ENCODE measurements at places on chromosomes 4 and X.
A peak's percentile ranks its signal among the peaks of the same experiment; 100 is the strongest.

- no peak for DNase-seq
Measured at GRCh38 chrX:150856101-150856500, 42.4 kb downstream of the CD99L2 start.

- no peak for DNase-seq
Measured at GRCh38 chr4:7714176-7714575, 225.5 kb downstream of the AFAP1 start.

GRCh38 chrX:103685396-103685795 lies 1.1 kb downstream of the MORF4L2 start:
- DNase-seq: peak; percentile 33

- no peak for DNase-seq
Measured at GRCh38 chr4:82371497-82371896, 2.3 kb downstream of the HNRNPD start.

DNA sequence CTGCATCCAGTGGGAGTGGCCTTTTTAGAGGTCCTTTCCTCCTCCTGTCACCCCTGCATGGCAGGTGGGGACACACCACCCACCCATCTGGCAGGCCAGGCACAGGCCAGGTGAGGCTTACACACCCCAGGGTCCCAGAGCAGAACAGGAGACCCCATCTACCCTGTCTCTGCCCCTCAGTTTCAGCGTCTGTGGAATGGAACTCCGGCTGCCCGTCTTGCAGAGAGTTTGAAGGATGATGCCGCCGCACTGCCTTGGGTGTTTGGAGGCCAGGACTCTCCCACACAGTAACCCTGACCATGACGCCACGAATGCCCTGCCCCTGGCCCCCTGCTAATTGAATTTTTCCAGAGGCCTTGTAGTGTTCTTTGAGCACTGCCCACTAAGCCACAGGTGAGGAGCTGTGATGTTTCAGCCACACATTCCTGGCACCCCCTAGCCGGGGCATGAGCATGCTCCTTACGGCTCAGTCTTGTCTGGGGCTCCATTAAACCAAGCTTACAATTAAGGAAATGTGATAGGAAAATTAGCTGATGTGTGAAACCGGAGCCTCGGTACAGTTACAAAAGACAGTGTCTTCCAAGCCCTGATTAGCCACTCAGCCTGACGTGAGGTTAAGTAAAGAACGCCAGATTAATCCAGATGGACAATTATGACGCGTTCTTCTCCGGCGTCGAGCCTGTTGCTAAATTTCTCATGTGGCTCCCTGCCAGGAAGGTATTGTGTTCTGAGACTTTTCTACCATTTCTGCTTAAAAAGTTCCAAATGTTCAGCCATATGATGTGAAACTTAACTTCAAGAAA lies 39.3 kb downstream of the HMX1 start:
- DNase-seq: no peak

- no peak for DNase-seq
Measured at GRCh38 chr4:124389591-124389990, 322.9 kb downstream of the ANKRD50 start.

- DNase-seq: no peak
Measured at GRCh38 chr4:131531087-131531486, 1618.0 kb upstream of the PCDH10 start.

DNA sequence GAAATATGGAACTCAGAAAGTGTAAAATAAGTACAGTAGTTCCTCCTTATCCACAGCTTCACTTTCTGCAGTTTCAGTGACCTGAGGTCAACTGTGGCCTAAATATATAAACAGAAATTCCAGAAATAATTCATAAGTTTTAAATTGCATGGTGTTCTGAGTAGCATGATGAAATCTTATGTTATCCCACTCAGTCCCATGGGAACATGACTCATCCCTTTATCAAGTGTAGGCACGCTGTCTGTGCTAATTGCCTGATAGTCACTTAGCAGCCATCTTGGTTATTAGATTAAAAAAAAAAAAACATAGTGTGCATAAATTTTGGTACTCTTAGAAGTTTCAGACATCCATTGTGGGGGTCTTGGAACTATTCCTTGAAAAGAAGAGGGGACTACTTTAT lies 983.4 kb upstream of the ADGRL3 start:
- no peak for DNase-seq

DNA sequence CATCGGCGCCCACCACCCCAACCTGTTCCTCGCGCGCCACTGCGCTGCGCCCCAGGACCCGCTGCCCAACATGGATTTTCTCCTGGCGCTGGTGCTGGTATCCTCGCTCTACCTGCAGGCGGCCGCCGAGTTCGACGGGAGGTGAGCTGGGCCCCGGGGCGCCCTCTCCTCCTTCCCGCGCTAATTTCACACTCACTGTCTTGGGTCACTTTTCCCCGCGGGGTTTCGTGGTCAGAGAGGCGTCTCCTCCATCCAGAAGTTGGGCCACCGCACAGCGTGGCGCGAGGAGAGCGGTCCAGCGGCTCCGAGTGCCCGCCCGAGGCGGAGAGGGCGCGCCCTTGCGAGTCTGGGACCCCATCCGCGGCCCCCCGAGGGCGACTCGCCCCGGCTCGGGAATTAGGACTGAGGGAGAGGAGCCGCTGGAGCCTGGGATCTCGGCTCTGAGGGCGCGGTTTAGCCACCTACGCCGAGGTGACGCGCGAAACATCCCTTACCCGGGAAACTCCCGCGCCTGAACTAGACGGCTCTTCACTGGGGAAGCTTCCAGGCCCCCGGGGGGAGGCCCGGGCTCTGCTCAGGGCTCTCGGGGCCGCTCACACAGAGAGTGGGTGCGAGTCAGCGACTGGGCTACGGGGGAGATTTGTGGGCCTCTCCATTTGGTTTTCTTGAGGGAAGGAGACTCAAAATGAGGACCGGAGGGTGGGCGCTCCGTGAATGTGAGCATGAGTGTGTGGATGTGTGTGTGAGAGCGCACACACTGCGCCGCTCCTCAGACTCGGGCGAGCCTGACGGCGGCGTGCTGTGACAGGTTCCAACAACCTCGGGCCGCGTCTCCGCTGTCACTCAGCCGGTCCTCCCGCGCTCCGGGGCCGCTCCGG lies 551 bp downstream of the NPNT start:
- peak; percentile 59 for DNase-seq

DNA sequence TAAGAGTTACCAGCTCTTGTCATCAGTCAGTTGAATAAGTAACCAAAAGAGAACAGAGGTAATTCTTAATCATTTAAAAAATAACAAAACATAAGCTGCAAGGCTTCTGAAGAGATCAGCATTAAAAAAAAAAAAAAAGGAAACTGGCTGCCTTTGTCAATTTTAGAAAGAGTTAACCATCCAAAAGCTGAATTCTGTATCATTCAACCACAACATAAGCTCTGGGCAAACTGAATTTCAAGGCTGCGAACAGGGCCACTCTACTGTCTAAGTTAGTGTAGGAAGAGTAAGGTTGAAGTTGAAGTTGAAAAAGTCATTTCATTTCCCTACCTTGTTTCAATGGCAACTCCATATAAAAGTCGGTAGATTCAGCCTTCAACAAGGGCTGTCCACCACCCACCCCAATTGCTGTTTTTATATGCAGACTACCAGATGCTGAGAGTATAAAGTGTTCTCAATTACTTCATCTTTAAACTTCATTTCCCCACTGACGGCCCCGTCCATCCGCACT lies 1.1 kb upstream of the LIN54 start:
- DNase-seq: no peak

DNA sequence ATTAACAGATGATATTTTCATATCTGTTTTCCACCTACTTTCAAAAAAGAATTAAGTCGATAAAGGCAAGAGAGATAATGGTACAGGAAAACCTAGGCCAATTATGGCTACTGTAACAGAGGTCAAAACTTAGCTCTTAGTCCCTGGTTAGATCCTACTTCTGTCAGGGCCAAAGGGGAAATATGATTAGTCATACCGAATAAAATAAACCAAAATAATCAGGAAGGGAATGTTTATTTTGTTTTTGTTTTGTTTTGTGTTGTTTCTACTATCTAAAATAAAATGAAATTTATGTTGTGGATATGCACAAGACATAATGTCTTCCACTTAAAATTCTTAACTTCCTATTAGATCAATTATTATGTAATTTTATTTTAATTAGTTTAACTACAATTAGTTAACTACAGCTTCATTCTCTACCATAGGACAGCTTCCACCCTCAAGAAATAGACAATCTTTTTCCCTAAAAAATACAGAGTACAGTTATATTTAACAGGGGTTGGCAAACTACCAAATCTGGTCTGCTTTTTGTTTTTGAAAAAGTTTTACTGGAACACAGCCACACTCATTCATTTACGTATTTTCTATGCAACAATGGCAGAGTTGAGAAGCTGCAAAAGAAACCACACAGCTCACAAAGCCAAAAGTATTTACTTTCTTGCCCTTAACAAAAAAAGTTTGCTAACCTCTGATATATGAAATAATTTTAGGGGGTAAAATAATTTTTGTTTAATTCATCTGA lies 25.4 kb downstream of the TMEM47 start:
- DNase-seq: no peak
